ENCODE measurements at places on chromosomes 7 and 10.

DNA sequence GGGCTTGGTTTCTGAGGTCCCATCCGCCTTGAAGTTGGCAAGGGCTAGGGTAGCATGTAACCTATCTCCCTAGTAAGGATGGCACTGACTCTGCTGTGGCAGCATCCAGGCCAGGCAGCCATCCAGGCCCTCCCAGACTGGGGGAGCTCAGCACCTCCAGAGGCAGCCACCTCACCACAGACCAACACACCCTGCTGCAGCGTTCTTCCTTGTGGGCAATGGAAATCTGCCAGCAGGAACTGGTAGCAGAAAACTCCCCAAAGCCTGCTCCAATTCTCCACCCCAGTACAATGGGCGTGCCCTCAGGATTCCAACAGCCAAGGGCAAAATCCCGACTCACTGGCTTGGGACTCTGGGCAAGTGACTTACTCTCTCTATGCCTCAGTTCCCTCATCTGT, 27.5 kb downstream of the DLG5 start:
- no peak for DNase-seq

GRCh38 chr7:123755338-123755737, 6.5 kb upstream of the WASL start:
- no peak for DNase-seq

DNA sequence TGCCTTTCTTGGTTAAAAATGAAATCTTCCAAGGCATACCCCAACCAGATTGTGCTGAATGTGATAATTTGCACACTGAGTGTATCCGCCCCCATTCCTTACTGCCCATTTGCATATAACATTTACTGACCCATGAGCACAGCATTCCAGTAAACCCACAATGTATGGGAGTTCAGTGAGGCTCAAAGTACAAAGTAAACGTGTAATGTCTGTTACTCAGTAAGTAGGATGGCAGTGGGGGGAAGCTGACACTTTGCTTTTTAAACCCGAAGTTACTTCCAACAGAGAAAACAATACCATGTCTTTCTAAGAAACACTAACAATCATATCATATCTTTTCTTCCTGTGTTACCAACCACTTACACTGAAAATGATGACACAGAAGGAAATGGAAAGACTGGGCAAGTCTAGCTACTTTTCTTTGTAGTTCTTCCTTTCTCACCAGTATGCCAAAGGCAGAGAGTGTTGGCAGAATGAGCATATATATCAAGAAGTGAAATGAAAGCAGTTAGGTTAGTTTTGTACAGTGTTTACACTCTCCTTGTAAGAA, 27.1 kb upstream of the SOSTDC1 start:
- no peak for DNase-seq

GRCh38 chr10:21737106-21737505, 203.1 kb downstream of the MLLT10 start:
- no peak for DNase-seq

DNA sequence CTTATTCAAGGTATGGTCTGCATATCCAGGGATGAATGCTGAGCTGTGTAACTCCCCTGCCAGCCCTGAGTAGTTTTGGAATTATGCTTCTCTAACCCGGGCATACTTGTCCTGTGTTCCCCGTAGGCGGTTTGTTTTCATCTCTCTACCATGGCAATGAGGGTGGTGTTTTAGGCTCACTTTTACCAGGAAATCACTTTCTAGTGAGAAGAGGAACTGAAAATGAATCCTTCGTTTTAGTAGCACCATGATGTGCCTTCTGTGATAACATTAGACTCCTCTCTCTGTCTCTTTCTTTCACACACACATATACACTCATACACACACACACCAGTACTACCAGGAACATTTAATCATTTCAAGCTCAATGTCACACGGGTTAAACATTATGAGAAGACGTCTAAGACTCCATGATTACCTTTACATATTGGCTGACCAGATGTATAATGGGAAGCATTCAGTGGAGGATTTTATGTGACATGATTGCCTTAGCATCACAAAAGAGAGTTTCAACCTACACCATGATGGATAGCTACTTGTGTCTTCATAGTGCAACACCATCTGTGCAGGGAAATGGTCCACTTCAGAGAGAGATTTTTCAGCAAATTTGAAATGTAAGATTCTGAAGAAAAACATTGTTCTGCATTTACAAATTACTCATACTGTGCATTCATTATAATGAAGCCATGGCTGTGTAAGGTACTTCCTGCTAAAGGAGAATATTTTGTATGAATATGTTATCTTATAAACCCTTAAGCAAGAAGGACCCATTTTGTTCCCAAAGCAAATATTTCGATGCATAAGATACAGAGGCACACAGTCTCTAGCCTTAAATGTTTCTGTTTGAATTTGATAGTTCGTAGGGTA, 31.0 kb upstream of the PFKP start:
- no peak for DNase-seq

GRCh38 chr7:138431517-138431916, 28.5 kb upstream of the TRIM24 start:
- no peak for DNase-seq

DNA sequence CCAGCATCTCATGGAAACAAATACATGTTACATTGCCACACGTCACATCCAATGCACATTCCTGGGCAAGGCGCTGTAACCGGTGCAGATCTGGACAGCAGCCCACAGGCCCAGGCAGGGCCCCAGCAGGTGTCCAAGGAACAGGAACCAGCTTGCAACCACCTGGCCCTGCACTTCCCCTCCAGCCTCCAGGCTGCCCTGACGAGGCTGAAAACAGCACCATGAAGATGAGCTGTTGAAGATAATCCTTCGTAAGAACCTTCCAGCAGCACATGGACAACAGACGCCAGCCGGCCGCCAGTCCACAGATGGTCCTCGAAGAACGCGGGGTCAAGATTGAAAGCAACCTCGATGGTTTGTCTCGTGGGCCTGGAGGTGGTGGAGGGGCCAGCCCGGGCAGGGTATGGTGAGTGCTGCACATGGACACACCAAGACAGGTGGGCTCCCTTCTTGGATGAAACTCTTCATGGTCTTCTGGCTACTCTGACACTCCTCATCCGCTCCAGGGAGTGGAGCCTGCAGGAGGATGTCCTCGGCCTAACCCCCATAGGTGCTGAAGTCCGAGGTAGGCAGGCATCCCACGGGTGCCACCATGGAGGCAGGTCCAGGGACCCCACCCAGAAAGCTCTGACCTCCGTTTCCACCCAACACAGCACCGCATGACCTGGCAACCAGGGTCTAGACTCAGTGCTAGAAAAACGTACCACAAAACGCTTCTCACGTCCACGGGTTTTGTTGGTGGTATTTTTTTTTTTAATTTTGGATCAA, 22.9 kb downstream of the PDGFA start:
- no peak for DNase-seq

DNA sequence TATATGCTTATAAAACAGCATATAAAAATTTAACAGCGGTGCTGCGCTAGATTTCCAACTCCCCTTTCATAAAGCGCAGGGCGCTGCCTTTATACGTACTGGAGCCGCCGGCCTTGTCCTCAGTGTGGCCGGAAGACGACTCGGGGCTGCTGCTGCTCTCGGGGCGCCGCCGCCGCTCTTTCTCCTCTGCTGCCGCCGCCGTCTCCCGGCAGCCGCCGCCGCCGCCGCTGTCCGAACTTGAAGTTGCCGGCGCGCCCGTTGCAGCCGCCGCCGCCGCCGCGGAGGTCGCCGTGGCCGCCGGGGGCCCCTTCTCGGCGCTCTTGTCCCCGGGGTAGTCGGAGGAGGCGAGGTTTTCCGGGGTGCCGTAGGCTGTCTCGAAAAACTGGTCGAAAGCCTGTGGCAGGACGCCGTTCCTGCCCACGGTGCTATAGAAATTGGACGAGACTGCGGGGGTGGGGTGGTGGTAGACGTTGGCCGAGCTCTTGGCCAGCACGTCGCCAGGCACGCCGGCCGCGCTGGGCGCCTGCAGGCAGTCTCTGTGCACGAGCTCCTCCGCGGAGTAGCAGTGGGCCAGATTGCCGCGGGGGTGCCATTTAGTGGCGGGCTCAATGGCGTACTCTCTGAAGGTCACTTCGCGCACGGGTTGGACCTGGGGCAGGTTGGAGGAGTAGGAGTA, 557 bp downstream of the HOXA11 start:
- no peak for DNase-seq

DNA sequence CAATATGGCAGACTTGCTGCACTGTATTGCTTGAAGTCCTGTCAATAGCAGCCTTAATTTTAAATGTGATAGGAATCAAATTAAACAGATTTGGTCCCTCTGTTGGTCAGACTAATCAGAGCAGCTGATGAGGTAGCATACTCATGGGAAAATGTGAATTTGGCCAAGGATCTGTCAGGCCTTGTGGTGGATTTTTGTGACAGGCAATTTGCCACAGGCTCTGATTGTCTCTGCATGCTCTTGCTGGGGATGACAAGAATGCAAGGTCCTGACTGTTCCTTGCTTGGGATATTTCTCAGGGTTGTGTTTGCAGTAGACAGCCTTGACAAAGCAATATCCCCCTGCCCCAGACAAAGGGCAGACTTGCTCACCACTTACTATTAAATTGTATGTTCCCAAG, 41.5 kb upstream of the GARS1 start:
- no peak for DNase-seq

GRCh38 chr7:105278973-105279687, 109.6 kb downstream of the SRPK2 start:
- DNase-seq: no peak

DNA sequence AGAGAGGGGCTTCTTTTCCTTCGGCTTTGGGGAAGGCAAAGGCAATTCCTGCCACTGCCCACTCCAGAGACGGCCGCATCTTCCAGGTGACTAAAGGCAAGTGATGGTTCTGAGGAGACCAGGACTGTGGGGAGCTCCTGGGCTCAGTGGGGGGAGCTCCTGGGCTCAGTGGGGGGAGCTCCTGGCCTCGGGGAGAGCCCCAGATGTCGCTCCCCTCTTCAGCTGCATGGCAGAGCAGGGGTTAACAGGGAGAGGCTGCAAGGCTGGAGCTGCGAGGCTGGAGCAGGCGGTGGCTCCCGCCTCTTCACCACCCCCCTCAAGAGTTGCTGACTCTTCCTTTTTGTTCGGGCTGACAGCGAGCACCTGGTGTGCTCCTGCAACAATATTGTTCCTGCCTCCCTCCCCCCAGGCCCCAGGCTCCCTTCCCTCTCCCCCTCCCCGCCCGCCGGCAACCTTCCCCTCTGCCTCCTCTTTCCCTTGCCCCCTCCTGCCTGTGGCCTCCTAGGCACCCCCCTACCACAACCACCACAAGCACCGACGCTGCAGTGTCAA, 56.3 kb upstream of the LBX1 start:
- peak; percentile 83 for DNase-seq

- no peak for DNase-seq
Observed at GRCh38 chr10:97083228-97083829, 102.4 kb downstream of the SLIT1 start.

DNA sequence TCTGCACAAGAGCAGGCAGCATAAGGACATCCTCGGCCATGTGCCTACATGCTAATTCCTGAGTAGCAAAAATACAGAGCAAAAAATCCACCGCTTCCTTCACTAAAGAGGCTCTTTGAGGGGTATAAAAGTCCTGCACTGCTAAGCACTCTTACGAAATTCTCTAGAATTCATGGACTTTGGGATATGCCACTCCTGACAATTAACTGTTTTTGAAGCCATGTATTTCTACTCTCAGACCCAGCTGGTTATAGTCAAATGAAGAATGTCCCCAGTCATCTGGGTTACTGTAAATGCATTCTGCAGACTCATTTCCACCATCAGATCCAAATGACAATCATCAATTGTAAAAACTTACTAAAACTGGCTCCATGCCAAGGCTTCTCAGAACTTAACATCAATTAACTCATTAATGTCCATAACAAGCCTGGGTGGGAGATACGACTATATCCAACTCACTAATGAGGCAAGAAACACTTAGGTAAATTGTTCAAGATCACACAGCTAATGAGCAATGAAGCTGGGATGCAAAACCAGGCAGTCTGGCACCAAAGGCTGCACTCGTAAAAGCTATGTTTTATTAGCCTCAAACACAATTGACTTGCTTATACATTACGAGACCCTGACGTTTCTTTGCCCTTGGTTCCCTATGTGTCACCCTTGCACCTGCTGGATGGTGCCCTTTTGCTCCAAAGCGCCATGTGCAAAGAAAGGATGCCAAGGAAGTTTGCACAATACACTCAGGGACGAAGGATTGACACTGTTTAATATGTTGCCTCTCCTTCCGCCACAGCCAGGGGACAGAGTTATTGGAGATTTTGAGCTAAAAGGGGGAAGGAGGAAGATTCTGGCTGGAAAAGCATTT, 250.4 kb downstream of the ELMO1 start:
- no peak for DNase-seq
